Activated CD4-positive, alpha-beta memory T cell treated with anti-CD3 and anti-CD28 coated beads for 36 hours (primary cell): ENCODE measurements at places on chromosomes 16 and 17. TPM values are rescaled to one million over a fixed set of nuclear protein-coding genes. Genes with fewer than 3 reads are reported as not detected.

- no peak for DNase-seq
These were observed 90.3 kb upstream of the BCAR1 start for GRCh38 chr16:75341564-75342307.

- no peak for DNase-seq
These were observed 123.4 kb upstream of the NOL11 start for GRCh38 chr17:67594115-67594880.

DNA sequence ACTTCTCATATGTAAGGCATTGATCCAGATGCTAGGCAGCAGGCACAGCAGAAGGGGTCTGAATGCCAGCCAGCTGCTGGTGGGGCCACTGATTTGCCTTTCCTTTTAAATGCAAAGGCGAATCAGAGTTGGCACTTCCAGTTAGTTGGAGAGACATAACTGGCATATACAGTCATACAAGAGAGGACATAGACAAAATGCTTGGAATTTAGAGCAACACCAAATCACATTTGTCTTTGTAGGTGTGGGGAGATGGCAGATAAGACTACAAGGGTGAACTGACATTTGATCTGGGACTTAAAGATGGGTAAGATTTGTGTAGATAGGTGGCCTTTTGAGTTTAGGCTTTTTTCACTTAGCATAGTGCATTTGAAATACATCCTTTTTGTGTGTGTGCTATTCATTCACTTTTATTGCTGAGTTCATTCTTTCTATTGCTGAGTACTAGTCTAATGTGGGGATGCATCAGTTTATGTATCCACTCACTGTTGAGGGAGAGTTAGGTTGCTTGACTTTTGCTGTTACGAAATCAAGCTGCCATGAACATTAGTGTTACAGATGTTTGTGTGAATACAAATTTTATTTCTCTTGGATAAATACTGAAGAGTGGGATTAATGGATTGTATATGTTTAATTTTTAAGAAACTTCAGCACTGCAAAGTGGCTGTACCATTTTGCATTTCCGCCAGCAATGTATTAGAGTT is 74.1 kb downstream of the SPECC1 start:
- DNase-seq = no peak

GRCh38 chr16:2846511-2847310 is 11.3 kb downstream of the PRSS22 start:
- peak; percentile 26 for DNase-seq

- no peak for DNase-seq
These were observed 479.1 kb downstream of the SLC39A11 start for GRCh38 chr17:72613396-72613795.

- DNase-seq = no peak
These were observed 17.9 kb upstream of the AP1G1 start for GRCh38 chr16:71826533-71827017.

GRCh38 chr17:82734987-82735866 is at the start of gene FN3K:
Gene FN3K (plus strand): TSS chr17:82735615. CDS start chr17:82735637, 22 bp downstream.
- peak; percentile 42 for DNase-seq

DNA sequence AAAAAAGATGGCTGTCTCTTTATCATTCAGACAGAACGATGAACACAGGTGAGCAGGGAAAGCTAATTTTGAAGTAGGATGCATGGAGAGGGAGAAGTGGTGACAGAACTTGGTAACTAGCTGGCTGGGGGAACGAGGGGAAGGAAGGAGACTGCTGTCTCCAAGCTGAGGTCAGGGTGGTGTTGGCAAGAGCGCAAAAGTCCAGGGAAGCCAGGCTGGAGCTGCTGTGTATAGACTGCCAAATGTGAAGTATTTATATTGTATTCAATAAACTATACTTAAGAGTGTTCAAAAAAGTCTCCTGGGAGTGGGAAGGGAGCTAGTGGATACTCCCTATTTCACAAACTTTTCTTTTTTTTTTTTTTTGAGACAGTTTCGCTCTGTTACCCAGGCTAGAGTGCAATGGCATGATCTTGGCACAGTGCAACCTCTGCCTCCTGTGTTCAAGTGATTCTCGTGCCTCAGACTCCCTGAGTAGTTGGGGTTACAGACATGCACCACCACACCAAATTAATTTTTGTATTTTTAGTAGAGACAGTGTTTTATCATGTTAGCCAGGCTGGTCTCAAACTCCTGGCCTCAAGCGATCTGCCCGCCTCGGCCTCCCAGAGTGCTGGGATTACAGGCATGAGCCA is 8.2 kb downstream of the TMEM106A start:
- DNase-seq = no peak

DNA sequence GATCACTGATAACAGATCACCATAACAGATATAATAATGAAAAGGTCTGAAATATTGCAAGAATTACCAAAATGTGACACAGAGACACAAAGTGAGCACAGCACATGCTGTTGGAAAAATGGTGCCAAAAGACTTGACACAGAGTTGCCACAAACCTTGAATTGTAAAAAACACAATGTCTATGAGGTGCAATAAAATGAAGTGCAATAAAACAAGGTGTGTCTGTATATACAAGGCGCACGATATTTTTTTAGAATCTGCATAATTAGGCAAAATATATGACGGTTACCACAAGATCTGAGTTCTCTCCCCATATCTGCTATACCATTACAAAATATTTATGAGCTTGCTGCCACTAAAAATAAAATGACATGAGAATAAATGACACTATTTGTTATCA is 171.9 kb upstream of the AXIN2 start:
- no peak for DNase-seq

DNA sequence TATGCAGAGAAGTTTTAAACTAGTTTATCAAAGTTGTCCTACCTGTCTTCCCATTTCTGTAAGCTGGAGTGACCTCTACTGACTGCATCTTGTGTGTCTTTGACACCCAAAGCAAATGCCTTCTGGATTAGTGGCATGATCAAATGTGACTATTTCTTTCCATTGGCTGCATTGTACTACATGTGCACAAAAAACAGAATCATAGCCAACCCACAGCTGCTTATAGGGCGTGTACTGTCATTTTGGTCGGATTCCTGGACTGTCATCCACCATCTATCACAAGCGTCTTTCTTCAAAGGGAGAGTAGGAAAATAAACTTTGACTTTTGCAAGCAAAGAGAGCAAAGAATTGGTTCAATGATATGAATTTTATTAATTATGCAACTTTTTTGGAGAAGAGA is 310.6 kb downstream of the MAP2K6 start:
- DNase-seq = no peak

DNA sequence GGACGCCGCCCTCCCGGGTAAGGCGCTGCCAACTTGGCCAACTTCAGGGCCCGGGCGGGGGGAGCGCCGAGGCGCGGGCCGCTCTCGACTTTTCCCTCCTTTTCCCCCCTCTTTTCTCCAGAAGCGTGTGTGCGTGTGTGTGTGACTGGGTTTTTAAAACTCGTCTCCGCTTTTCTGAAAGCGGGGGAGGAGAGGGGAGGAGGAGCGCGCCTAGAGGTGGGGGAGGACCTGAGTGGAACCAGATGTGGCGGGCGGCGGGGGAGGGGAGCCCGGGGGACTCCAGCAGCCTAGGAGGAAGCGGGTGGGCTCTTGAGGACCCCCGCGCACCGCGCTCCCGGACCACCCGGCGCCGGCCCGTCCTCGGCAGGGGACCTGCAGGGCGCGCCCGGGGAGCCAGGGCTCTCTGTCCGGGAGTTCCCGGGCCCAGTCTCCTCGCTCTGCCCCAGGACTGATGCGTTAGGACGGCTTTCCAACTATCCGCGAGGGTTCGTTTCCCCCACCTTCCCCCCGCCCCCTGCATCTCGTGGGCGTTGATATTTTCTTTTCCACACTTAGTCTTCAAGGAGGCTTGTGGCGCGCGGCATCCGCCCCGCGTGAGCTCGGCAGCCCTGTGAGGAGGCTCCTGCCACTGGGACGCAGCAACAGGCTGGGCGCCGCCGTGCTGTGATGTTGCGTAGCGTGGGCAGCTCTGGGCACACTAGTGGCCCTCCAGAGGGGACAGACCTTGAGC is 599 bp downstream of the MRC2 start:
- DNase-seq = peak; percentile 58

GRCh38 chr17:78665387-78665951 is 88.3 kb upstream of the DNAH17 start:
- no peak for DNase-seq

- DNase-seq = no peak
These were observed 2.9 kb downstream of the CMTM1 start for GRCh38 chr16:66569131-66569530.

- DNase-seq = no peak
These were observed 109.8 kb upstream of the FAM20A start for GRCh38 chr17:68710976-68711375.

DNA sequence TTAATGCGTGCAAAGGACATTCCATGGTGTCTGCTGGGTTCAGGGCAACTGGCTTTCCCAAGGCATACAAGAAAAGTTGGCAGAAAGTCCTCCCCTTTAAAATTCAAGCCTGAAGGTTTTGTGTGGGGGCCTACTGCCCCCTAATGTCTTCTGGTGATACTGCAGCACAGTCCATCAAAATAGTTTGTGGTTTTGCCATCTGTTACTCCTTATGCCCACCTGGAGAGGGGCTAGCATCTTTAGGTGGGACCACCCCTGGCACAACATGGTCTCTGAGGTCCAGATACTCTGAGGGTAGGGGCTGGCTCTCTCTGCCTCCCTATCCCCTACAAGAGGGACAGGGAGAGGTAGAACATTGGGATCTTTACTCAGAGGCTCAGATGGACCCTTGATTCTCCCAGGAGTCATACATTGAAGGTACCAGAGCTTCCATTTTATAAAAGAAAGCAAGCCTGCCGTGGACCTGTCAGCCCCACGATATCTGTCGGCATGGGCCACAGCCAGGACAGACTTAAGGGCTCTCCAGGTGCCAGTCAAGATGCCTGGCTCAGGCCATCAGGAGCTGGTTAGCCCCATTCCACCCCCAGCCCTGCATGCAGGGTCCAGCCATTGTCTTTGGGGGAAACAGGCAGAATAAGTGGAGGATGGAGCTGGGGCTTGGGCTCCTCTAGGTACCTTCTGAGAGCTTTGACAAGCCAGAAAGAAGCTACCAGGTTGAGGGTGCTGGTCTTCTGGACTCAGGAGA is 6.3 kb downstream of the ESRP2 start:
- DNase-seq = peak; percentile 62

DNA sequence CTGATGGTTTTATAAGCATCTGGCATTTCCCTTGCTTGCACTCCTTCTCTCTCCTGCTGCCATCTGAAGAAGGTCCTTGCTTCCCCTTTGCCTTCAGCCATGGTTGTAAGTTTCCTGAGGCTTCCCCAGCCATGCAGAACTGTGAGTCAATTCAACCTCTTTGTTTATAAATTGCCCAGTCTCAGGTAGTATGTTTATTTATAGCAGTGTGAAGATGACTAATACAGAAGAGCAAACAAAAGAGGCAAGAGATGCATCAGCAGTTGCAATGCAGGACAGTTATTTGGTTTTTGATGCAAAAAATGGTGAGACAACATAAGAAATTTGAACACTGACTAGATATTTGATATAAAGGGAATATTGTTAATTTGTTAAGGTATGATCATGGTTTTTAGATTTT is 16.8 kb downstream of the TMEM100 start:
- no peak for DNase-seq

- DNase-seq = peak; percentile 41
These were observed at the start of gene CRAMP1 for GRCh38 chr16:1612320-1613111. Gene CRAMP1 (plus strand): TSS chr16:1612360. CDS start chr16:1614640, 2,280 bp downstream.

GRCh38 chr17:4358154-4358553 is 8.3 kb downstream of the UBE2G1 start:
- no peak for DNase-seq

- no peak for DNase-seq
These were observed 85.1 kb downstream of the PRKCA start for GRCh38 chr17:66387392-66387981.

GRCh38 chr16:1331712-1332617 is 1.5 kb upstream of the BAIAP3 start:
- peak; percentile 58 for DNase-seq

GRCh38 chr16:77657016-77657415 is 65.3 kb upstream of the NUDT7 start:
- no peak for DNase-seq

DNA sequence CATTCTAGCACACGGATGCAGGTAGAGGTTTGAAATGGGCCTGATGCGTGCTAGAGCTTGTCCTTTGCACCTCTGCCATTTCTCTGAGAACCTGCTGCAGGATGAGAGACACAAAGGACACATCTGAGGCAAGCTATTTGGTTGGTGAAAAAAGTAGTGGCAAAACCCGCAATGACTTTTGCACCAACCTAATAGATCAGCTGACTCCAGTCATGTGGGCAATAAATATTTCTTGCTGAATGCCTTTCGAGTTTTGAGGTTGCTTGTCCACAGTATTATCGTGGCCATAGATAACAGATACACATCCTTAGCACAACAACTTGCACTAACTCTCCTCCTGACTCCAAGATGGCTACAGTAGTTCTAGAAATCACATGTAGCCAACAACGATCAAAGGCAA is 57.8 kb upstream of the ZNF423 start:
- no peak for DNase-seq

- DNase-seq = no peak
These were observed 103.0 kb upstream of the SHISA6 start for GRCh38 chr17:11138023-11138422.

- DNase-seq = no peak
These were observed 5.0 kb upstream of the NXPH3 start for GRCh38 chr17:49570540-49571242.

DNA sequence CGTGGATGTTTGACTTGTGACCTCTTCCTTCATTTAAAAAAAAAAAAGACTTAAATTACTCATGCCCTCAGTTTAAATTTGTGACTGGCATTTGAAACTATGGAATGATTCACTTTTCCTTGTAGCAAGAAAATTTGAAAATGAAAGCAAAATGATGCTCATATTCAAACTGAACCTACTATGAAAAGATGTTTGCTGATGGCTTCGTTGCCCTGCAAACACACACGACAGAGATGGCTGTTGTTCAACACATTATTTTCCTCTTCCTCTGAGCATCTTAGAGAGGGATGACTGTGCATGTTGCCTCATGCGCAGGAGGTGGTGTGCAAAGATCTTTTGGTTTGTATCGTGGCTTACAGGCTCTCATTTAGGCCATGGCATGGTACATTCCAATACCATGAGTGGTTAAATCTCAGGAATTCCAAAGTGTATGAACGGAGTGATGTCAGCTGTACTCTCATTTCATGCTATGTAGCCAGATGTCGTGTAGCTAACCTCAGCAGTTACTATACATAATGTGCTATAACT is 164.5 kb downstream of the PRKCA start:
- DNase-seq = peak; percentile 88

The GCSH gene
- total RNA-seq = 24.7 TPM

The ZNF385C gene
- not detected for total RNA-seq

The MAPK7 gene
- 17.2 TPM for total RNA-seq

The CTRB2 gene
- total RNA-seq = not detected

The CEMP1 gene
- not detected for total RNA-seq

The ARMC7 gene
- total RNA-seq = 6.5 TPM

The KRTAP4-5 gene
- total RNA-seq = not detected

The SNAI3 gene
- total RNA-seq = 5.5 TPM
